ENCODE measurements at places on chromosomes 7 and 10.

- no peak for DNase-seq
These were observed 261.3 kb downstream of the TCERG1L start for GRCh38 chr10:131050162-131050766.

DNA sequence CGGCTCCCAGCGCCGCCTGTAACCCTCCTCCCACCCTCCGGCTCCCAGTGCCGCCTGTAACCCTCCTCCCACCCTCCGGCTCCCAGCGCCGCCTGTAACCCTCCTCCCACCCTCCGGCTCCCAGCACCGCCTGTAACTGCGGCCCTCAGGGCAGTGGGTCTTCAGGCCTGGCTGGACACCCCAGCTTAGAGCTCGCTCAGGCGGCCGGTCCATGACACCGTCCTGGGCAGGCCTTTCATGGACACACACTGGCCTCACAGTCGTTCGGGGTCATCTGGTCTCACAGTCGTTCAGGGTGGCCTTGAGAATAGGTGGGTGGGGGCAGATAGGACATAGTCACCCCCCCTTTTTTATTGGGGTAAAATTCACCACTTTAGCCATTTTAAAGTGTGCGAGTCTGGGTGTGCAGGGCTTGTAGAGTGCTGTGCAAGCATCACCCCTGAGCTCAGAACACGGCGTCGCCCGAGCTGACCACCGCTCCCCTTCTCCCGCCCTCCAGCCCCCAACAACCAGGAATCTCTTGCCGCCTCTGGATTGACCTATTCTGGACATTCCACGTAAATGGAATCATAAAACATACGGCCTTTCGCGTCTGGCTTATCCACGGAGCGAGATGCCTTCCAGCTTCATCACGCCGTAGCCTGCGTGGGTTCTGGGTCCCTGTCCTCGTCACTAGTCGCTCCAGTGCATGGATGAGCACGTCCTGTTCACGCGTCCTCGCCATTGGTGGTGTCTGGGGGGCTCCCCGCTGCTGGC lies 41.1 kb upstream of the CFAP46 start:
- no peak for DNase-seq

DNA sequence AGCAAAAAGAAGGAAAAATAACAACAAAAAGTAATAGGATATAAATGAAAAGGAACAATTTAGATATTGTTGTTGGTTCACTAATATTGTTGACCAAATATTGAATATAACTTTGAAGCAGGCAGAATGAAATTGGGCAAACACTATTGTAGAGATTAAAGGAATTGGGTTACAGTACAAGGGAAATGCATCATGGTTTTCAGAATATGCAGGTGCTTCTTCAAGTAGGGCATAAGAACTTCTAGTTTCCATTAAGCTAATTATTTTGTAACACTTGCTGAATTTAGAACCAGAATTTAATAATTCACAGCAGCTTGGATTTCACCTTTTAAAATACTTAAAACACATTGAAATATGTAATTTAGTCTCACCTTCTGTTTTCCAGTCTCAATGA lies 36.5 kb downstream of the RPA3 start:
- no peak for DNase-seq

DNA sequence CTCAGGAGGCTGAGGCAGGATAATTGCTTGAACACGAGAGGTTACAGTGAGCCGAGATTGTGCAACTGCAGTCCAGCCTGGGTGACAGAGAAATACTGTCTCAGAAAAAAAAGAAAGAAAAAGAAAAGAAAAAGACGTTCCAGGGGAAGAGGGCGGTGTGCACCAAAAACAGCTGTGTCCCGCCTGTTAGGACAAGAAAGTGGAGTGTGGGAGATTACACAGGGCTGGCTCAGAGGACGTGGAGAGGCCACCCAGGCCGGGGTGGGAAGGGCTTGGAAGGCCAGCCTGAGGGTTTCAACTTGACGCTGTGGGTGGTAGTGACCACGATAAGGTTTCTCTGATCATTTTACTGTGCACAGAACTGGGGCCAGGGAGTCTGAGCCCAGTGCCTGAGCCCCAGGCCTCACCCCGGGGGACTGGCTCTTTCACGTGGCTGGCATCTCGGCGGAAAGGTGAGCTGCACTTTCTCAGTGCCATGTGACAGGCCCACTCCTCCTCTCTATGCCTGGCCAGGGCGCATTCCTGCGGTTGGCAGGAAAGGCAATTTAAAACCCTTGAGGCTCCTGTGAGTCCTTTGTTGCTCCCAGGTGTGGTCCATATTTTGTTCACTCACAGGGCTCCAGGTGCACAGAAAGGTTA lies 13.9 kb downstream of the RHBDD2 start:
- no peak for DNase-seq

DNA sequence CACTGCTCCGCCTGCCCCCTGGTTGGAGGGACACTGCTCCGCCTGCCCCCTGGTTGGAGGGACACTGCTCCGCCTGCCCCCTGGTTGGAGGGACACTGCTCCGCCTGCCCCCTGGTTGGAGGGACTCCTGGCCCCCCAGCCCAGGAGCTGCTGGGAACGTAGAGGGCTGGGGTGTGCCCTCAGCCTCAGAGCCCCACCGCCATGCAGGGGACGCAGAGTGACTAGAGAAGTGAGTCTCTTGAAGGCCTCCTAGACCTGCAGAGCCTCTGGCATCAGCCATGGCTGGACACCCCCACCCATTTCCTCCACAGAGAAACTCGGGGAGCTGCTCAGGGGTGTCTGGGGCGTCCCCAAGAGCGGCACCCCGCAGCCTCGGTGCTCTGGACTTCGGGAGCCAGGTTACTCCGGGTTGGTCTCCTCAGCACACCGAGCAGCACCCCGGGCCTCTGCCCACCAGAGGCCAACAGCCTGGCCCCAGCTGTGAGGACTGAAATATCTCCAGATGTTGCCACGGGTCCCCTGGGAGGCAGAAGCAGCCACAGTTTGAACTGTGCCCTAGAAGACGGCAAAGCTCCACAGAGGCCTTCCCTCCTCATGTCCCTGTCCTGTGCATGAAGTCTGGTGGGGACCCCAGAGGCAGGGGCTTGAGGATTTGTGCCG lies 191.9 kb downstream of the ELFN1 start:
- no peak for DNase-seq

DNA sequence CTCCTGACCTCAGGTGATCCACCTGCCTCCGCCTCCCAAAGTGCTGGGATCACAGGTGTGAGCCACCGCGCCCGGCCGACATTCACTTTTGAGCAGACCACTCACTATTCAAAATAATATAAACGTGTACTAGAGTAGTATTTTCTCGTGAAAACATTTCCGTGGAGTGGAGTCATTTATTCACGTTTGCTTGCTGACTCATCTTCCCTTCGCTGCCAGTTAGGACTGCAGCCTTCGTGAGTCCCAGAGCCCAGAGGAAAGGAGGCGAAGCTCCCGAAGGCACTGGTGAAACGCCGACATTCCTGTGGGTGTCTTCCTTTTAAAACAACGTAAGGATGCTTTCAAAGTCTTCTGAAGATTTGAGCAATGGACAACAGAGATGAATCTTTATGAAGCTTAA lies 10.9 kb upstream of the INPP5A start:
- DNase-seq = no peak

All from effector CD4-positive, alpha-beta T cell (primary cell).